H9 (cell line): ENCODE measurements at places on chromosomes 3 and 15. TPM values are rescaled to one million over a fixed set of nuclear protein-coding genes. Genes with fewer than 3 reads are reported as not detected.

DNA sequence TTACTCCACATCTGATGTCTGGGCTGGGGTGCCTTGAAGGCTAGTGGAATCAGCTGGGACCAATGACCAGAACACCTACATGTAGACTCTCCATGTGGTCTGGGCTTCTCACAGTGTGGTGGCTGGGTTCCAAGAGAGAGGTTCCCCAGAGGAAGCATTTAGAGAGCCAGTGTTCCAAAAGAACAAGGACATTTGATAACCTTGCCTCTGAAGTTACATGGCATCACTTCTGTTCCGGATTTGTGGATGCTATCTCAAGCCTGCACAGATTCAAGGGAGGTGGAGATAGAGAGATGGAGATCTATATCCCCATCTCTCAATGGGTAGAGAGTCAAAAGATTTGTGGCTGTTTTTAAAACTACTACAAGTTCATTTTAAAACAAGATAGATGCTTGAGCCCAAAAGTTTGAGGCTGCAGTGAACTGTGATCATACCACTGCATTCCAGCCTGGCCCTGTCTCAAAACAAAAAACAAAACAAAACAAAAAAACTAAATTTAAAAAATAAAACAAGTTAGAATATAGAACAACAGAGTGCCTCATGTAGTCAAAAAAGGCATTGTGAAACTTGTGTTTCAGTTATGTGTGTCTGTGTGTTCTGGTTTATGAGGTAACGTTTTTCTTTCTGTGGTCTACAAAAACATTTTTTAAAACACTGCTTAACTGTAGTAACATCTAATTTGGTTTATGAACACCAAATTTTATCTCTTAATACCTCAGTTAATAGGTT is 44.8 kb downstream of the PDE8A start:
- no peak overlapping the region for H3K27ac ChIP-seq
- no peaks in the 10 kb centered on the region for H3K27me3 ChIP-seq
- DNase-seq, result no peak
- H3K4me3 ChIP-seq, result no peak overlapping the region
- H3K36me3 ChIP-seq, result no peaks in the 10 kb centered on the region

GRCh38 chr3:177830411-177830849 is 633.1 kb upstream of the TBL1XR1 start:
- no peaks in the 10 kb centered on the region for H3K36me3 ChIP-seq
- H3K27me3 ChIP-seq, result no peaks in the 10 kb centered on the region
- H3K27ac ChIP-seq, result no peak overlapping the region
- H3K4me3 ChIP-seq, result no peak overlapping the region
- DNase-seq, result no peak
- H3K4me1 ChIP-seq, result no peaks in the 10 kb centered on the region

DNA sequence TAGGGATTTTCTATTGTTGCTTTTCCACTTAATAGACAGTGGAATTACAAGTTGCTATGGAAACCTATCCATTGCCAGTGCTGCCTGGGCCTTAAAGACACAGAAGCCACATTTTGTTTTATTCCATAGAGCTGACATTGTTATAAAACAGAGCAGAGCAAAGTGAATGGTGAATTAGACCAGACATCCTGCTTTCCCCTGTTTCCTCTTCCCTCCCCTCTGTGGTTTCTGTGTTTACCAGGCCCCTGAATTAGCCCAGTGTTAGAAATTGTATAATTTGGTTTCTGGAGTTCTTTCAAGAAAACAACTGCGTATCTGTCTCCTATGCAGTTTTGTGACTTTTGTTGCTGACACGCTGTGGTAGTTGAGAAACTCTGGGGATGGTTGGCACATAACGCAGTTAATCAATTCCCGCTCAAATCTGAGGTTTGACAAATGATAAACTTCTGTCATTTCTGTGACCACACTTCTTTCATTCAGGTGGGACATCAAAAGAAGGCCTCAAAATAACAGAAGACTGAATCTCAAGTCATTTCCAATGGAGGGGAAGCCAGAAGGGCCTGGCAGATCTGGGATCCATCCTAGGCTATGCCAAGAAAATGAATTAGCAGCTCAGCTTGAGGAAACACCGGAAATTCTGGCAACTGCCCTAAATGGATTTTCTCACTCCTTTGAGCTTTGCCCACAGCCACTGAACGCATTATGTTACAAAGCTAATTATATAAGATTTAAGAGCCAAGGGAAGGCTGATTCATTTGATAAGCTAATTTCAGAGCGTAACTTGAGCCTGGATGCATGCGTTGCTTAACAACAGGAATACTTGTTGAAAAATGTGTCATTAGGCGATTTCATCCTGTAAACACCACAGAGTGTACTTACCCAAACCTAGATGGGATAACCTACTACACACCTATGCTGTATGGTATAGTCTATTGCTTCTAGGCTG is 46.9 kb downstream of the NR1D2 start:
- no peaks in the 10 kb centered on the region; the same call in 1 of the 2 replicates for H3K4me1 ChIP-seq
- no peak overlapping the region for H3K27ac ChIP-seq
- no peak overlapping the region for H3K4me3 ChIP-seq
- DNase-seq, result no peak
- H3K36me3 ChIP-seq, result no peaks in the 10 kb centered on the region

MST1R gene
- 4.9 and 5.3 TPM in 2 replicates for total RNA-seq

DNA sequence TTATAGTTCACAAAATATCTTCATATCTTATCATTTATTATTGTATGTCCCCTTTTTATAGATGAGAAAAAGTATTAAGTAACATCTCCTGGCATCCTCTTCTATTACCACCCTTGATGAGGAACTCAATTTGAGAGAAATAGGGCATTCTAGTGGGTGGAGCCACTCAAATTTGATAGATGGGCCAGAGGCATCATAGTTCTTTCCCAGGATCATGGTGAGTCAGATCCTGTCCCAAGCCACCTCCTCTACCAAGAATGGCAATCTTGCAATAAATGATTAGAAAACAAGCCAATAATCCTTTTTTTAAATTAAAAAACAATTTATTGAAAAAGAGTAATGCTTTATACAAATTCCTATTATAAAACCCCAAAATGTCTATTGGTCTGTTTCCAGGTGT is 16.8 kb downstream of the CLDN1 start:
- no peaks in the 10 kb centered on the region for H3K36me3 ChIP-seq
- no peak for DNase-seq
- no peaks in the 10 kb centered on the region for H3K27me3 ChIP-seq
- no peak overlapping the region for H3K4me3 ChIP-seq

GRCh38 chr3:36403661-36404060 is 23.4 kb downstream of the STAC start:
- no peaks in the 10 kb centered on the region for H3K36me3 ChIP-seq
- no peak overlapping the region for H3K27ac ChIP-seq
- H3K27me3 ChIP-seq, result no peaks in the 10 kb centered on the region
- H3K4me1 ChIP-seq, result no peaks in the 10 kb centered on the region
- H3K4me3 ChIP-seq, result no peak overlapping the region

GRCh38 chr3:47430606-47431005 is 45.1 kb downstream of the SCAP start:
- H3K27me3 ChIP-seq, result no peaks in the 10 kb centered on the region; the same call in 1 of the 2 replicates
- no peak overlapping the region for H3K4me3 ChIP-seq
- H3K27ac ChIP-seq, result no peak overlapping the region

DNA sequence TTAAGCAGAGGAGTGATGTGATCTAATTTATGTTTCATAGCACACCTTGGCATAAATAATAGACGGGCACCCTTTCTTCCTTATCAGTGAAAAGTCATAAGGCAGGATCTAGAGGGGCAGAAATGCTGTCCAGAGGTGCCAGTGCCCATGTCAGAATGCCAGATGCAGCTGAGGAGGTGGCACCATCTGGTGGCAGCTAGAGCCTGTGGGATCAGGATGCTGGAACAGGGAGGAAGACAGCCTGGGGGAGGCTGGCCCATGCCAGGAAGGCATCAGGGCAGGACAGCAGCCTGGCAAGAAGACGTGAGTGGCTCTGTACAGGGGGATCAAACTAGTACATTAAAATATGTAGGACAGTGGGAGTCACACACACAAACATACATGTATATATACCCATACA is 16.5 kb downstream of the MYH15 start:
- no peak overlapping the region for H3K4me3 ChIP-seq
- H3K36me3 ChIP-seq, result no peaks in the 10 kb centered on the region
- no peak overlapping the region for H3K27ac ChIP-seq
- DNase-seq, result peak; percentile 33
- no peaks in the 10 kb centered on the region for H3K27me3 ChIP-seq
- no peaks in the 10 kb centered on the region for H3K4me1 ChIP-seq

GAP43 gene
- 12.8 and 14.1 TPM in 2 replicates for total RNA-seq

- no peaks in the 10 kb centered on the region for H3K27me3 ChIP-seq
- no peak for DNase-seq
Measured at GRCh38 chr3:168877899-168878298, 782.2 kb upstream of the GOLIM4 start.
